ENCODE measurements at places on chromosomes 4 and X. TPM values are rescaled to one million over a fixed set of nuclear protein-coding genes. Genes with fewer than 3 reads are reported as not detected.

PABPC5 gene
- 0.99 TPM for polyA plus RNA-seq

SERPINA7 gene
- not detected for polyA plus RNA-seq

ATOH1 gene
- not detected for polyA plus RNA-seq

TREX2 gene
- 0.49 TPM for polyA plus RNA-seq

FAAH2 gene
- polyA plus RNA-seq: not detected

GABRE gene
- polyA plus RNA-seq: 40.1 TPM

KIAA1210 gene
- polyA plus RNA-seq: not detected

SAGE1 gene
- not detected for polyA plus RNA-seq

PWWP3B gene
- not detected for polyA plus RNA-seq

LSM6 gene
- polyA plus RNA-seq: 5.8 TPM

HMX1 gene
- polyA plus RNA-seq: not detected
